Esophagus squamous epithelium (tissue), 5 donors: ENCODE measurements at places on chromosomes 3 and 15.

GRCh38 chr3:51940648-51941462, 849 bp downstream of the RRP9 start:
- DNase-seq: no peak

GRCh38 chr3:7382293-7383010, 521.5 kb downstream of the GRM7 start:
- no peak for DNase-seq

GRCh38 chr3:155772801-155773200, 27.9 kb upstream of the PLCH1 start:
- no peak for DNase-seq

DNA sequence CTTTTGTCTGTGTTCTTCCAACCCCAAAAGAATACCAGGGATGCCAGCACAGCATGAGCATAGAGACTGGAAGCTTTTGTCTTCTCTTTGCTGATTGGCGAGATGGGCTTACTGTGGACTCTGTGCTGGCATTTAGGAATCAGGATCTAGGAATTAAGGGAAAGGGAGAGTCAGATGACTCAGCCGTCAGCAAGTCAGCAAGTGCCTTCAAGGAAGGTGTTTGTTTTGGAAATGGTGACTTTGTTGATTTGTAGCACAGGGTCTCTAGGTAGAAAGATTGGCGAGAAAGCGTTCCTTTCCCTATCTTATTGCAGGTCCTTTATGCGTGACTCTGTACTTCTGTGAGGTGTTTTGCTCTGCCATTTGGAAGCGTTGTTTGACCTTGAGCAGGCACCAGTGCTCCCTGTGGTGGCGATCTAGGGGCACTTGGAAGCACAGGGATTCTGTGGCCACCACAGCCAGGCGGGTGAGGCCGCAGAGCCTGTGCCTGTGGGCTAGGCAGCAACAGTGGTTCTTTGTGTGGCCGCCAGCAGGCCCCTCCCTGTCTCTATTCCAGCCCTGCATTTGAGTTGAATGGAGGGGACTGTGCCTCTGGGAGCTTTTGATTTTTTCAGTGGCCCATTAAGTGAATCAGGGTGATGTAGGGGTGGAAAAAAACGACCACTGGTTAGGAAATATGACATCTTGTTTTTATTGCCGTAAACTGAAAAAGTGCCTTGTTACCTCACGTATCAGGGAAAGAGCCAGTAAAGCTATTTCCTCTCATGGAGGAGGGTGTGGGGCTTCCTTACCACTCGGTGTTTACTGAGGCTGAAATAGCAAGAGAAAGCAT, 19.0 kb downstream of the FAN1 start:
- no peak for DNase-seq

DNA sequence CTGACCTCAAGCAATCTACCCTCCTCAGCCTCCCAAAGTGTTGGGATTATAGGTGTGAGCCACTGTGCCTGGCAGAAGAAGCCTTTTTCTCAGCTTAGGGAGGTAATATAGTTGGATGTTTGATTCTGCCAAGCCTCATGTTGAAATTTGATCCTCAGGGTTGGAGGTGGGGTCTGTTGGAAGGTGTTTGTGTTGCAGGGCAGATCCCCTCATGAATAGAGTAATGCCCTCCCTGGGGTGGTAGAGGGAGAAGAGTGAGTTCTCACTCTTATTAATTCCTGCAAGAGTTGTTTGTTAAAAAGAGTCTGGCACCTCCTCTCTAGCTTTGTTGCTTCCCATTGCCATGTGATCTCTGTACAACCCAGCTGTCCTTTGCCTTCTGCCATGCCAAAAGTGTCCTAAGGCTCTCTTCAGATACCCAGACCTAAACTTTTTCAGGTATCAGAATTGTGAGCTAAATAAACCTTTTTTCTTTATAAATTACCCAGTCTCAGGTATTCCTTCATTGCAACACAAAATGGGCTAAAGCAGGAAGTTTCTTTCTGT, 16.4 kb downstream of the NECTIN3 start:
- no peak for DNase-seq

- no peak for DNase-seq
These were observed 60.5 kb downstream of the VGLL4 start for GRCh38 chr3:11583235-11583634.

- DNase-seq: no peak
These were observed 91.1 kb upstream of the ALDH1A3 start for GRCh38 chr15:100788418-100789105.

- DNase-seq: no peak
These were observed 966.0 kb upstream of the SEMA6D start for GRCh38 chr15:46751303-46751702.

DNA sequence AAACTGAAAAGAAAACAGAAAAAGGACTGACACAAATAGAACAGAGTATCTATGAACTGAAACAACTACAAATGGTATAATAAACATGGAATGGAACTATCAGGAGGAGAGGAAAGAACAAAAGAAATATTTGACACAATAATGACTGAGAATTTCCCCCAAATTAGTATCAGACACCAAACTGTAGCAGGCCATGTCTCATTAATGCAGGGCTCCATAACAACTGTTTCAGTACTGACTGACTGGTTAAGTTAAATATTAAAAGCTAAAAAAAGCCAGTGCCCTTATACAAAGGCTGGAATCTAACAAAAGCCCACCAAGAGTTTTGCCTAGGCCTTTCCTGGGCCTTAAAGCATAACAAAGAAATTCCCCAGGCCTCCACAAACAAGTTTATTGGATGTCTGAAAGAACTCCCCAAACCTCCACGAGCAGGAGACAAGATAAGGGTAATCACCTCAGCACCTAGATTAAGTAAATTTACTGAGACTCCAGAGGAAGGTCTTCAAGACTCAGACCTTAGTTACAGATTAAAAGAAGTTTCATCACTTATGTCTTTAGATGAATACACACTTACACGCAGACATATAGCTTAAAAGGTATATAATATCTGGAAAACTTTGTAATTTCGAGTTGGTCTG, 45.7 kb downstream of the KPNA1 start:
- no peak for DNase-seq

- DNase-seq: no peak
These were observed 47.0 kb upstream of the ACKR4 start for GRCh38 chr3:132549890-132550578.

GRCh38 chr15:63086271-63086670, 35.4 kb upstream of the LACTB start:
- DNase-seq: no peak

- no peak for DNase-seq
These were observed 28.5 kb downstream of the TBC1D23 start for GRCh38 chr3:100289339-100289738.

- no peak for DNase-seq
These were observed 272.9 kb downstream of the TBC1D5 start for GRCh38 chr3:17469520-17469919.

DNA sequence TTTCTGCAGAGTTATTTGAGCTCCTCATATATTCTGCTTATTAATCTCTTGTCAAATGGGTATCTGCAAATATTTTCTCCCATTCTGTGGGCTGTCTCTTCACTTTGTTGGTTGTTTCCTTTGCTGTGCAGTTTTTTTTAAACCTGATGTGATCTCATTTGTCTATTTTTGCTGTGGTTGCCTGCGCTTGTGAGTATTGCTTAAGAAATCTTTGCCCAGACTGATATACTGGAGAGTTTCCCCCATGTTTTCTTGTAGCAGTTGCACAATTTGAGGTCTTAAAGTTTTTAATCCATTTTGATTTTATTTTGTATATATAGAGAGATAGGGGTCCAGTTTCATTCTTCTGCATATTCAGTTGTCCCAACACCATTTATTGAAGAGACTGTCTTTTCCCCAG, 102.3 kb downstream of the POLQ start:
- DNase-seq: no peak

- no peak for DNase-seq
These were observed 2.6 kb downstream of the MORF4L1 start for GRCh38 chr15:78875107-78875914.

- no peak for DNase-seq
These were observed 161.9 kb upstream of the RGMA start for GRCh38 chr15:93250950-93251349.

GRCh38 chr3:17157713-17158112, 273.0 kb downstream of the PLCL2 start:
- no peak for DNase-seq

DNA sequence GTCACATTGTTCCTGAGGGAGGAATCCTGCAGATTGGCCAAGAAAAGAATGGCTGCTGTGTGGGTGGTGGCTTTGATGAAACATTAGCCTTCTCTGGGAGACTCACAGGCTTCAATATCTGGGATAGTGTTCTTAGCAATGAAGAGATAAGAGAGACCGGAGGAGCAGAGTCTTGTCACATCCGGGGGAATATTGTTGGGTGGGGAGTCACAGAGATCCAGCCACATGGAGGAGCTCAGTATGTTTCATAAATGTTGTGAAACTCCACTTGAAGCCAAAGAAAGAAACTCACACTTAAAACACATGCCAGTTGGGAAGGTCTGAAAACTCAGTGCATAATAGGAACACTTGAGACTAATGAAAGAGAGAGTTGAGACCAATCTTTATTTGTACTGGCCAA, 6.1 kb downstream of the PTX3 start:
- DNase-seq: no peak

- no peak for DNase-seq
These were observed 36.9 kb downstream of the RBPMS2 start for GRCh38 chr15:64738226-64739095.

GRCh38 chr3:165852191-165852590, 15.0 kb upstream of the BCHE start:
- no peak for DNase-seq

GRCh38 chr15:91866371-91866905, 12.9 kb downstream of the SLCO3A1 start:
- no peak for DNase-seq

DNA sequence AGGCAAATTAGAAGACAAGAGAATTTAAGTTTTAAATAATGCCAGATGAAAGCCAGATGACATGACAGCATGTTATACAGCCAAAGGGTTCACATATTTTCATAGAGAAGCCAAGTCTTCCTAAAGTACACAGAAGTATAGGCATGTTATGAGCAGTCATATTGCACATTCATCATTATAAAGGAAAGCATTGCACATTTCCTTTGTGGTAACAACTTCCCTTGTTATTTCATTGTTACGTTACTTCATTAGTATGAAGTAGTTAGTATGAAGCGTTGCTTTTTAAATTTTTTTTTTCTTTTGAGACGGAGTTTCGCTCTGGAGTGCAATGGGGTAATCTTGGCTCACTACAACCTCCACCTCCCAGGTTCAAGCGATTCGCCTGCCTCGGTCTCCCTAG, 4.6 kb upstream of the ABCC5 start:
- no peak for DNase-seq

- no peak for DNase-seq
These were observed 15.6 kb upstream of the CD47 start for GRCh38 chr3:108106449-108106848.

DNA sequence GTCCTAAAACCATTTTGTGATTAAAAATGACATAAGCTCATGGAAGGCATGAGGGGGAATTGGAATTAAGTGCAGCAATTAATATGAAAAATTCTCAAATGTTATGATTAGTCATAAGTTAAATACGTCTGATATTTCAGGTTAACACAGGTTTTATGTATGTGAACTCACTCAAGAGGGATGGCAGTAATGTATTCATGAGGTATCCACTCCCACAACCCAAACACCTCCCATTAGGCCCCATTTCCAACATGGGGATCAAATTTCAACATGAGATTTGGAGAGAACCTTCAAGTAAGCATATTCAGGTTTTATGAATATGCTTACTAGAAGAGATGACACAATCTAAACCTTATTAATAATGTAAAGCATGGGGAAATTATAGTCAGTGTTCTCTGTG, 41.6 kb upstream of the IL20RB start:
- DNase-seq: no peak

DNA sequence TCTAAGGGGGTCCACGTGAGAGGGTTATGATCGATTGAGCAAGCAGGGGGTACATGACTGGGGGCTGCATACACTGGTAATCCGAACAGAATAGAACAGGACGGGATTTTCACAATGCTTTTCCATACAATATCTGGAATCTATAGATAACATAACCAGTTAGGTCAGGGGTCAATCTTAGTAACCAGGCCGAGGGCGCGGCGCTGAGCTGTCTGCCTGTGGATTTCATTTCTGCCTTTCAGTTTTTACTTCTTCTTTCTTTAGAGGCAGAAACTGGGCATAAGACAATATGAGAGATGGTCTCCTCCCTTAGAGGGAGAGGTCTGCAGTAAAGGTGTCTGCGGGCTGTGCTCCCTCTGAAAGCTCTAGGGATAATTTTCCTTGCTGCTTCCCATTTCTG, 261.3 kb downstream of the XXYLT1 start:
- DNase-seq: no peak

- no peak for DNase-seq
These were observed 15.0 kb upstream of the ZBED2 start for GRCh38 chr3:111610189-111610588.

GRCh38 chr3:113287803-113288648, 76.7 kb downstream of the BOC start:
- no peak for DNase-seq

- DNase-seq: no peak
These were observed 8.7 kb downstream of the COL8A1 start for GRCh38 chr3:99647081-99647480.

DNA sequence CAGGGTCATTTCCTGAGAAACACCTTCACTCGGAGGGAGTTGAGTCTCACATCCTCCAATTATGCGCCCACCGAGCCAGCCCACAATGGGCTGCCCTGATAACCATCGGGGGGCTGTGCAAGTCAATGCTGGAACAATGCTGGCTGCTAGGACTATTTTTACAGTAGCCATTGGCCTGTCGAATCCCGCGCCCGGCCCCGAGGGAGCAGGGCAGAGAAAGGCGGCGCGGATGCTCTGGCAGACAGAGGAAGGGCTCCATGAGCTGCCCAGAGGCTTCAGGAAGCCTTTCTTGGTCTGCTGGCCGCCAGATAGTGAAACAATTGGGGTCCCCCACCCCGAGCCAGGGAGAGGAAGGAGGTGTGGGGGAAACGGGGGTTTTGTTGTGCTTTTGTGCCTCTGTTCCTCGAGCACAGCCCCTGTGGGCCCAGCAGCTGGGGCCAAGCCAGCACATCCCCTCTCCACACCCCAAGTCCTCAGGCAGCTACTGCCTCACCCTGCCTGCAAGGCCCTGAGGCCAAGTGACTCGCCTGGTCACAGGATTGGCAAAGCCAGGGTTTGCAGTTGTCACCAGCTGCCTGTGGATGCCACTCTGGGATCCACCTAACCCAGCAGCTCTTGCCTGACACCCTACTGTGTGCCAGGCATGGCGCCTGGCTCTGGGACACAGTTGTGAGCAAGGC, 39.0 kb downstream of the SLC6A6 start:
- no peak for DNase-seq

DNA sequence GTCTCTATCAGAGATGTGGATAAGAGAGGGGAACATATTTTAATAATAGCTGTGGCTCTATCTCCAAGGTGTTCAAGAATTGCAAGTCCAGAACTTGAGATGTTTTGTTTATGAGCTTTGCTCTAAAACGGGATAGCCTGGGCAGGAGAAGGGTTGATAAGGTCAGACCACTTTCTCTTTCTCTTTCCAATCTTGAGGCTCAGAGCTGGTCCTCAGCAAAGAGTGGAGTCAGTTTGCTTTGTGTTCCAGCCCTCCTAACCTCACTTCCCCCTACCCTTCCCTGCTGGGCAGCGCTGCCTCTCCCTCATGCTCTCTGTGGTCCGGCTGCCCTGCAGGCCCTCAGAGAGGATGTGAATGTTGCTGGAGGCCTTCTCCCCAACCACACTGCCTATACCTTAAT, 13.8 kb downstream of the KLHL6 start:
- no peak for DNase-seq

- DNase-seq: no peak
These were observed 218.6 kb downstream of the PDCD6IP start for GRCh38 chr3:34016925-34017587.
